ENCODE measurements at places on chromosomes 2 and 18. TPM values are rescaled to one million over a fixed set of nuclear protein-coding genes. Genes with fewer than 3 reads are reported as not detected.

DNA sequence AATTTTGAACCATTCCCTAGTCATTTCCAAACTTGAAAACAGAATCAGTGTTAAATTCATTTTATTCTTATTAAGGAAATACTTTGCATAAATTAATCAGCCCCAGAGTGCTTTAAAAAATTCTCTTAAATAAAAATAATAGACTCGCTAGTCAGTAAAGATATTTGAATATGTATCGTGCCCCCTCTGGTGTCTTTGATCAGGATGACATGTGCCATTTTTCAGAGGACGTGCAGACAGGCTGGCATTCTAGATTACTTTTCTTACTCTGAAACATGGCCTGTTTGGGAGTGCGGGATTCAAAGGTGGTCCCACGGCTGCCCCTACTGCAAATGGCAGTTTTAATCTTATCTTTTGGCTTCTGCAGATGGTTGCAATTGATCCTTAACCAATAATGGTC lies 5.5 kb upstream of the MROH2A start:
- no peak overlapping the region for H3K27ac ChIP-seq
- no peaks in the 10 kb centered on the region for H3K36me3 ChIP-seq
- no peak for DNase-seq
- no peak overlapping the region for H3K4me3 ChIP-seq
- H3K4me1 ChIP-seq, result no peaks in the 10 kb centered on the region

DNA sequence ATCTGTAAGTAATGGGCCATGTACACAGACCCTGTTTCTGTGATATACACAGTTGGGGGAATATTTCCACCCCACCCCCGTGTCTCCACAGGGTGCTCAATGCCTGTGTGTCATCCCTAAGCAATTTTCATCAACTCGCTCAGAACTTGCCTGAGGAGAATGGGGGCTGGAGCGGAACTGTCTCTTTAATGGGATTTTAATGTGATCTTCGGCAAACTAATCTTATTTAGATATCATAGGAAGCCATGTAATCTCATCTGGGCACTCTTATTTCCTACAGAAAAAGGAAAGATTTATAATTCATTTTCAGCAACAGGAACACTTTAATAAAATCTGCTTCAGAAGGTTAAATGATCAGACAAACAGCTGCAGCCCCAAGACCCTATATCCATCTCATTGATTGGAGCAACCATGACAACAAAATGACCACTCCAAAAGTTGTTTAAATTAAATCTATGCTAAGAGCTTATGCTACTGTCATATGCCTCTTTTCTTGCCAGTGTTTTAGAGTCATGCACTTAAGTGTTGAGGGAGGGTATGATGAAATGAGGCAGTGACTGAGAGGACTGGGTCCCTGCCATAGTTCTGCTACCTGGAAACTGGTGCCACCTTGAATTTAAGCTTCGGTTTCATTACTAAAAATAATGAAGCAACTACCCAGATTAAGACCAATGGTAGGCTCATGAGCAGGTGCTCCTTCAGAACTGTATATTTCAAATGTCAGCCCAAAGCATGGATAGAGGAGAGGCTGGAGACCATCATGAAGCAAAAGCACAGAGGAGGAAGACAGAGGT lies 183.1 kb upstream of the DDX18 start:
- no peaks in the 10 kb centered on the region for H3K36me3 ChIP-seq
- no peak overlapping the region for H3K4me3 ChIP-seq
- no peaks in the 10 kb centered on the region for H3K27me3 ChIP-seq

INHA gene
- 0.96 TPM for polyA plus RNA-seq

SLC8A1 gene
- polyA plus RNA-seq, result 6.6 TPM

TMEM198 gene
- 2.2 TPM for polyA plus RNA-seq
